ENCODE measurements at places on chromosomes 12 and 14. TPM values are rescaled to one million over a fixed set of nuclear protein-coding genes. Genes with fewer than 3 reads are reported as not detected.

Gene HSPA2
- polyA plus RNA-seq, result 2.9 TPM

Gene ANO2
- not detected for polyA plus RNA-seq

Gene PTPRR
- 2.0 TPM for polyA plus RNA-seq

Gene BMP4
- 41.2 TPM for polyA plus RNA-seq

Gene FLRT2
- polyA plus RNA-seq, result 31.3 TPM

Gene DPY19L2
- polyA plus RNA-seq, result 4.9 TPM

Gene LUM
- 1,853 TPM for polyA plus RNA-seq

Gene CBLN3
- 2.4 TPM for polyA plus RNA-seq

Gene SRP54
- 77.1 TPM for polyA plus RNA-seq

Gene ACSS3
- 8.0 TPM for polyA plus RNA-seq

Gene ZNF10
- polyA plus RNA-seq, result 7.3 TPM

Gene SDR9C7
- not detected for polyA plus RNA-seq

Gene KRT8
- 2,058 TPM for polyA plus RNA-seq

Gene KCNA5
- 0.79 TPM for polyA plus RNA-seq

Gene SLC6A13
- polyA plus RNA-seq, result 5.9 TPM

Gene WIF1
- 2.2 TPM for polyA plus RNA-seq

Gene PTPRB
- 0.41 TPM for polyA plus RNA-seq

Gene TGM1
- polyA plus RNA-seq, result 1.5 TPM

Gene KRT81
- polyA plus RNA-seq, result not detected

Gene KCNC2
- polyA plus RNA-seq, result not detected

Gene ENTPD5
- polyA plus RNA-seq, result 25.1 TPM

Gene CD27
- polyA plus RNA-seq, result 0.15 TPM

Gene ACOT4
- polyA plus RNA-seq, result 2.1 TPM

Gene STAT6
- polyA plus RNA-seq, result 80.0 TPM

Gene RHOF
- 43.6 TPM for polyA plus RNA-seq

Gene HCFC2
- 7.5 TPM for polyA plus RNA-seq

Gene GPR68
- not detected for polyA plus RNA-seq

Gene FAM90A1
- polyA plus RNA-seq, result 0.09 TPM

Gene FOXG1
- polyA plus RNA-seq, result not detected

Gene NEUROD4
- not detected for polyA plus RNA-seq

Gene LMNTD1
- not detected for polyA plus RNA-seq

Gene TC2N
- 19.1 TPM for polyA plus RNA-seq

Gene ASIC1
- 4.6 TPM for polyA plus RNA-seq

Gene GALC
- 20.7 TPM for polyA plus RNA-seq

Gene FITM1
- 2.2 TPM for polyA plus RNA-seq

Gene JPH4
- polyA plus RNA-seq, result 1.7 TPM

Gene KRT6B
- polyA plus RNA-seq, result 0.10 TPM

Gene TMCC3
- 4.0 TPM for polyA plus RNA-seq

Gene PLEKHG7
- polyA plus RNA-seq, result 0.94 TPM

Gene LTBP2
- 7.6 TPM for polyA plus RNA-seq

Gene ZCCHC8
- 13.5 TPM for polyA plus RNA-seq

Gene DPPA3
- 0.80 TPM for polyA plus RNA-seq

Gene RNASE4
- 44.5 TPM for polyA plus RNA-seq

Gene ARHGAP9
- polyA plus RNA-seq, result 3.6 TPM

Gene ESR2
- polyA plus RNA-seq, result not detected

Gene TMEM30B
- 12.4 TPM for polyA plus RNA-seq

Gene DDN
- polyA plus RNA-seq, result not detected

Gene SIX1
- polyA plus RNA-seq, result 5.2 TPM

Gene EPYC
- 0.40 TPM for polyA plus RNA-seq

Gene AQP2
- polyA plus RNA-seq, result 0.71 TPM

Gene FAM186B
- polyA plus RNA-seq, result 0.69 TPM

Gene STAB2
- not detected for polyA plus RNA-seq

Gene GZMH
- polyA plus RNA-seq, result not detected

Gene PTGER2
- polyA plus RNA-seq, result 43.0 TPM

Gene SERPINA10
- polyA plus RNA-seq, result 4.5 TPM
